Progenitor cell of endocrine pancreas (in vitro differentiated cells): ENCODE measurements at places on chromosomes 3 and 15.

- no peak for DNase-seq
Observed at GRCh38 chr3:30795176-30795575, 99.3 kb downstream of the GADL1 start.

GRCh38 chr3:50371133-50371685 is 11.9 kb upstream of the TMEM115 start:
- DNase-seq, result no peak

- no peak for DNase-seq
Observed at GRCh38 chr15:22951381-22952280, 28.5 kb downstream of the CYFIP1 start.

DNA sequence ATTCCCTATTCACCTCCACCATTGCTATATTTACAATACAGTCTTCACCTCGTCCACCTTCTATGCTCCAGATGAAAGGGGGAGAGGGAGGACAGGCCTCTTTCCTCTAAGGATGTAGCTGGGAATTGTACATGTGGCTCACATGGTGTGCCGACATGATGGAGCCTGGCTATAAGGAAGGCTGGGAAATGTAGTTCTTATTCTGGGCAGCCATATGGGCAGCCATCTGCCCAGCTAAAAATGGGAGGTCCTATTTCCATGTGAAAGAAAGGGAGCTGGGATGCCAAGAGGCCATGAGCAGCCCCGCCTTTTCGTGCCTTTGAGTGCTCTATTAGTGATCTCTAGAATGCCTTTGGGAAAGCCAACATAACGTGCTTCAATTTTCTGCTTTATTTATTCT is 27.1 kb upstream of the MGLL start:
- no peak for DNase-seq

DNA sequence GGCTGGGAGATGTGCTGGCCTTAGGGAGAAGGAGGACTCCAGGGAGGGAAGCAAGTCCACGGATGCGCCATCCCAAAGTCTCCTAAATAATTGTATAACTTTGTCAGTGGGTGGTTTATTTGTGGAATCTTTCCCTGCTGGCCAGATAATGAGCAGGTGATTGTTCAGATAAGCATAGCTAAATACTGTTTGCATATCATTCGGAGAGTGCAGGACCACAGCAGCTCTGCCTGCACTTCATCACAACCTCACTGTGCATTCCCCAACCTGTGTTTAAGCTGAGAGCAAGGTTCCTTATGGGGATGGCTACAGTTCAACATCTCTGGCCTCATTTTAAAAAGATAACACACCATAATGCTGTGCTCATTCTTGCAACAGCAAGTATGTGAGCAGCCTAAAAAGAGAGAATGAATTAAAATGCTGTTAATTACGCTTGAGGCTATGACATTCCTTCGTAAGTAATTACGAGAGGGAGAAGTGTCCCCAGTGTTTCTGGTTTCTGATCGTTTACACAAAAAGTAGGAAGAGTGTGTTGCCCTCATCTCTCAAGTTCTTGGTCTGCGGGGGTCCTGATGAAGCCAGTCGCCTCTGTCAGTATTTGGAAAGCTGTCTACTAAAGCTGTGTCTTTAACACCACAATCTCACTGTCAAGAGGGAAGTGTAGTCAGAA is 272.0 kb upstream of the RORA start:
- no peak for DNase-seq

DNA sequence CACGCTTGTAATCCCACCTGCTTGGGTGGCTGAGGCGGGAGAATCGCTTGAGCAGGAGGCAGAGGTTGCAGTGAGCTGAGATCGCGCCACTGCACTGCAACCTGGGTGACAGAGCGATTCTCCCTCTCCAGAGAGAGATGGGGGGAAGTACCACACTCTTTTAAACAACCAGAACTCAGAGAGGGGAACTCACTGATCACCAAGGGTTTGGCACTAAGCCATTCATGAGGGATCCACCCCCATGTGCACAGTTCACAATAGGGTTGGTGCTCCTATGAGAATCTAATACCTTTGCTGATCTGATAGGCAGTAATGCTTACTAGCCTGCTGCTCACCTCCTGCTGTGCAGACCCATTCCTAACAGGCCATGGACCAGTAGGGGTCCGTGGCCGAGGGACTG is 51.6 kb downstream of the QTRT2 start:
- no peak for DNase-seq

GRCh38 chr3:115436767-115437301 is 186.5 kb upstream of the GAP43 start:
- no peak for DNase-seq

- no peak for DNase-seq
Observed at GRCh38 chr3:125289429-125289981, 77.0 kb upstream of the SLC12A8 start.
